Left ventricle myocardium inferior (tissue), 1 donor: ENCODE measurements at places on chromosomes 6 and 20. TPM values are rescaled to one million over a fixed set of nuclear protein-coding genes. Genes with fewer than 3 reads are reported as not detected.

- no peak for DNase-seq
- H3K27me3 ChIP-seq = no peaks in the 10 kb centered on the region
- H3K27ac ChIP-seq = no peak overlapping the region
These were observed 4.7 kb upstream of the TBC1D32 start for GRCh38 chr6:121338956-121339355.

DNA sequence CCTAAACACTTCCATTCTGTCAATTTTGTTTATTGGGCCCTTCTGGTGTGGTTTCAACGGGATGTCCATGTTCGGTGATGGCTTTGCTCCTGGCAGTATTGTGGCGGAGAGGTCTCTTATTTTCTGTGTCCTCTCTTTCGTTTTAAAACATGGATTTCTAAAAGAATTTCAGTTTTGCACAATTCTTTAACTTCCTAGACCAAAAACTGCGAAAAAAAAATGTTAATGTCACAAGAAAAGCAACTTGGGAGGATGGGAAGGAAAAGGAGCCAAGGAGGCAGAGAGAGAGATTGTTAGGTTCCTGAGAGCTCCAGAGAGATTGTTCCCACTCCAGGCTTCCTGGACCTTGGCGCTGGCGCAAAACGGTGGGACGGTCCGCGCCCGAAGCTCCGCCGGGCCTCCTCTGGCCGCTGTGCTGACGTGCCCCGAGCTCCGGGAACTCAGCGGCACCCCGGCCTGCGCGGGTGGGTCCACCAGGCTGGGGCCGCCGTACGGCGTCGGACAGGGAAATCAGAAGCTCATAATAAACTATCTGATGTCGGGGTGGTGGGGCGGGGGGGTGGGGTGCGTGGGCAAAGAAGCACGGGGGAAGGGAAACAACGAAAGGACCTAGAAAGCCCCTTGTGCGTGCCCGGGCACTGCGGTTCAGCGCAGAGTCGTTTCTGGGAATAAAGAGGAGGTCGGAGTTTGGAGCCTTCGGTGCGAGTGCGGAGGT, 951 bp upstream of the OLIG3 start:
- H3K27ac ChIP-seq = no peak overlapping the region
- no peak for DNase-seq
- peaks cover 45% of the 10 kb centered on the region for H3K4me1 ChIP-seq
- H3K4me3 ChIP-seq = no peak overlapping the region

GRCh38 chr20:58482416-58482815, 32.8 kb downstream of the APCDD1L start:
- no peak overlapping the region for H3K4me3 ChIP-seq
- no peaks in the 10 kb centered on the region for H3K27me3 ChIP-seq
- no peaks in the 10 kb centered on the region for H3K36me3 ChIP-seq
- H3K27ac ChIP-seq = no peak overlapping the region
- H3K4me1 ChIP-seq = no peaks in the 10 kb centered on the region
- no peak for DNase-seq

DNA sequence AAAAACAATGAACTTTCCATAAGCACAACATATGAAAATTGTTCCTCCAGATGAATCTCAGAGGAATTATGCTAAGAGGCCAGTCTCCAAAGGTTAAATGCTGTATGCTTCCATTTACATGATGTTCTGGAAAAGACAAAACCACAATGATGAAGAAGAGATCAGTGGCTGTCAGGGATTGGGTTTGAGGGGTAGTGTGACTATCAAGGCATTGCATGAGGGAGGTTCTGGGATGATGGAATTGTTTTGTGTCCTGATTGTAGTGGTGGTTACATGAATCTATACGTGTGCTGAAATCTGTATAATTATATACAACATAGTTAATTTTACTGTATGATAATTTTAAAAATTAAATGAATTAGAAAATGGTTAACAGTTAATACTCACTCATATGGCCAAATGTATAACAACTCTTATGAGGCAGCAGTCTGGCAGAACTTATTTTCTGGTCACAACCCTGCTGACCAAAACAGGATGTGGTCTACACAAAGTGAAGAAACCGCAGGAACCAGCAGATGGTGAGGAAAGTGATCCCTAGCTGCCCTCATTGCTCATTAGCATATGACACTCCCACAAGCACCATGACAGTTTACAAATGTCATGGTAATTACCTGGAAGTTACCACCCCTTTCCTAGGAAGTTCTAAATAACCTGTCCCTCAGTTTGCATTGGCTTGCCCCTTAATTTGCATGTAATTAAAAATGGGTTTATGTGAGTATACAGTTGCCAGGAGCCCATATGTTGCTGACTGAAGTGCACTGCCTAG, 31.9 kb downstream of the NSFL1C start:
- H3K36me3 ChIP-seq = peaks cover under 1% of the 10 kb centered on the region
- no peaks in the 10 kb centered on the region for H3K4me1 ChIP-seq
- no peak overlapping the region for H3K27ac ChIP-seq
- DNase-seq = no peak

- peaks cover 5% of the 10 kb centered on the region for H3K4me1 ChIP-seq
- DNase-seq = no peak
- no peak overlapping the region for H3K4me3 ChIP-seq
These were observed 32.5 kb upstream of the MCUR1 start for GRCh38 chr6:13846841-13847240.

DNA sequence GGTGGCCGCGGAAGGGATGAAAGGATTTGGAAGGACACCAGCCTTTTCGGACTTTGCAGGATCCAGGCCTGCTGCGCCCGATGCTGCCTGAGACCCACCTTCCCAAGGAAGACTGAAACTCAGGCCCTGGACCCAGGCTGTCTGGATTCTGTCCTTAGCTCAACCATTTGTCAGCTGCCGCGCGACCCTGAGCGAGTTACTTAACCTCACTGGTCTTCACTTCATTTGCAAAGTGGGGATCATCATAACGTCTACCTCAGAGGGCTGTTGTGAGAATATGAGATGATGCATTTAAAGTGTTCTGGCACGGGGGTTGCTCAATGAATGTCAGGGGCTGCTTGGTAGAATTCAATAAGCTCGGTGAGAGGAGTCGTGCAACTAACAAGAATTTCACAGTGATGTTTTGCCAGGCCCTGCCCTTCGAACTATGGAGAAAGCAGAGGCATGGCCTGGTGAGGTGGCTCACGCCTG, 104.2 kb upstream of the PRDM1 start:
- H3K36me3 ChIP-seq = no peaks in the 10 kb centered on the region
- peaks cover 83% of the 10 kb centered on the region for H3K27me3 ChIP-seq
- peaks cover 22% of the 10 kb centered on the region for H3K4me1 ChIP-seq

GRCh38 chr6:34235307-34236130, 1.2 kb upstream of the HMGA1 start:
- H3K27me3 ChIP-seq = no peaks in the 10 kb centered on the region
- peak overlapping the region; percentile 91 for H3K4me3 ChIP-seq
- H3K4me1 ChIP-seq = peaks cover 27% of the 10 kb centered on the region
- peak overlapping the region; percentile 88 for H3K27ac ChIP-seq
- H3K36me3 ChIP-seq = no peaks in the 10 kb centered on the region

DNA sequence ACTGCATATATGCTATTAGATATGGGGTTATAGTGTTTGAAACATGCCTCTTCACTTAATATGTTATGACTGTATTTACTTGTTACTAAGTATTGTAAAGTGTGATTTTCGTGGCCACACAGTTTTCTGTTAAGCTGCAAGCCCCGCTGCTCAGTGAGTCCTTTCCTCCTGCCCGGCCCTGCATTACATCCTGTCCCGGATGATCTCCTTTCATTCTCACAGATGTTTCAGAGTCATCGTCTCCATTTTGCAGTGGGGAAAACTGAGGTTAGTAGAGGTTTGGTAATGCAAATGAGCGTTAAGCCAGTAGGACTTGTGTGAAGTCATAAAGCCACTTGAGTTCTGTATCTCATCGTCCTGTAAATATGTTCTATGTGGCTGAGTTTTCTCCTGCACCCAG, 155.5 kb downstream of the CFAP61 start:
- H3K4me1 ChIP-seq = peaks cover 55% of the 10 kb centered on the region
- H3K36me3 ChIP-seq = no peaks in the 10 kb centered on the region
- DNase-seq = no peak
- H3K4me3 ChIP-seq = no peak overlapping the region

- no peaks in the 10 kb centered on the region for H3K36me3 ChIP-seq
- DNase-seq = peak; percentile 13
- no peaks in the 10 kb centered on the region for H3K27me3 ChIP-seq
- no peak overlapping the region for H3K4me3 ChIP-seq
- H3K4me1 ChIP-seq = peaks cover 50% of the 10 kb centered on the region
- peak overlapping the region; percentile 84 for H3K27ac ChIP-seq
These were observed 89.6 kb downstream of the CEBPB start for GRCh38 chr20:50279988-50280850.

GRCh38 chr6:161261325-161261724, 12.5 kb downstream of the AGPAT4 start:
- no peak for DNase-seq
- H3K36me3 ChIP-seq = no peaks in the 10 kb centered on the region
- no peak overlapping the region for H3K27ac ChIP-seq
- no peak overlapping the region for H3K4me3 ChIP-seq

DNA sequence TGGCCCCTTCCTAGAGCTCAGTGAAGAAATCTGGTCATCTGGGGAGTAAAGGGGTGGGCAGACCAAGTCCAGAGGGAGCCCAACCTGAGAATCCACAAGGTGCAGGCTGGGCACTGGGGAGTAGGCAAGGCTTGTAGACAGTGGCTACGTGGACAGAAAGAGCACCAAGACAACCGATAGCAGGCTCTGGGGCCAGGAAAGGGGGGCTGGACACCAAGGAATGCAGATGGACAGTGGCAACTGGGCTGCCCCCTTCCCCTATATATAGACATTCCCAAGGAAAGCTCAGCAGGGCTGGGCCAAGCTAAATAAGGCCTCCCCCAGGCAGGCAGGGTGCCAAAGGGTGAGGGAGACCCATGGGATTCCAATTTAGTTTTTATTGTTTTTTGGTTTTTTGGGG, 1.5 kb upstream of the TNNC2 start:
- H3K27me3 ChIP-seq = peaks cover 12% of the 10 kb centered on the region
- H3K4me3 ChIP-seq = no peak overlapping the region
- H3K4me1 ChIP-seq = peaks cover 37% of the 10 kb centered on the region
- DNase-seq = no peak
- peak overlapping the region; percentile 33 for H3K27ac ChIP-seq

The LIN28B gene
- not detected for total RNA-seq

GRCh38 chr6:81777586-81778268, 25.2 kb upstream of the TENT5A start:
- no peak overlapping the region for H3K4me3 ChIP-seq
- H3K27ac ChIP-seq = no peak overlapping the region
- no peaks in the 10 kb centered on the region for H3K27me3 ChIP-seq
- H3K36me3 ChIP-seq = no peaks in the 10 kb centered on the region
- no peak for DNase-seq

- H3K36me3 ChIP-seq = no peaks in the 10 kb centered on the region
- H3K27ac ChIP-seq = no peak overlapping the region
- no peak overlapping the region for H3K4me3 ChIP-seq
These were observed 155.3 kb downstream of the EYA4 start for GRCh38 chr6:133396233-133396983.

The SKIC2 gene
- total RNA-seq = 32.9 TPM

DNA sequence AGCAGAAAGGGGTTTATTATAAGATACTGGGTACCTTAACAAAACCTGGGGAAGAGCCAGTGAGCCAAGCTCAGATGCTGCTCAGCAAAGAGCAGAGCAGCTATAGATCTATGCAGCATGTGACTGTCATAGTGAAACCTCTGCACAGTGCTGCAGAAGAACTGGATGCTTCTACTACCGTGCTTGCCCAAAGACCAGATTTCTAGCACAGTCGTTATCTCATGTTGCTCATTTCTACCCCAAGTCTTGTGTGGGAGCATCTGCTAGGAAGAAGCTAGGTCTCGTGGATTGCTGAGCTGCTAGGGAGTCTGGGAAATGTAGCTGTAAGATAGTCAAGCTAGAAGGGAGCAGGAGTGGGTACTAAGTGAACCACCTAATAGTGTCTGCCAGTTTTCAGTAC, 31.7 kb upstream of the GNRH2 start:
- DNase-seq = no peak
- no peaks in the 10 kb centered on the region for H3K4me1 ChIP-seq
- no peaks in the 10 kb centered on the region for H3K27me3 ChIP-seq

The CCN6 gene
- total RNA-seq = not detected

- no peaks in the 10 kb centered on the region for H3K36me3 ChIP-seq
- H3K4me3 ChIP-seq = no peak overlapping the region
- H3K27ac ChIP-seq = peak overlapping the region; percentile 44
- no peaks in the 10 kb centered on the region for H3K27me3 ChIP-seq
- peaks cover 31% of the 10 kb centered on the region for H3K4me1 ChIP-seq
- DNase-seq = no peak
These were observed 29.9 kb downstream of the ABHD12 start for GRCh38 chr20:25360631-25361286.

DNA sequence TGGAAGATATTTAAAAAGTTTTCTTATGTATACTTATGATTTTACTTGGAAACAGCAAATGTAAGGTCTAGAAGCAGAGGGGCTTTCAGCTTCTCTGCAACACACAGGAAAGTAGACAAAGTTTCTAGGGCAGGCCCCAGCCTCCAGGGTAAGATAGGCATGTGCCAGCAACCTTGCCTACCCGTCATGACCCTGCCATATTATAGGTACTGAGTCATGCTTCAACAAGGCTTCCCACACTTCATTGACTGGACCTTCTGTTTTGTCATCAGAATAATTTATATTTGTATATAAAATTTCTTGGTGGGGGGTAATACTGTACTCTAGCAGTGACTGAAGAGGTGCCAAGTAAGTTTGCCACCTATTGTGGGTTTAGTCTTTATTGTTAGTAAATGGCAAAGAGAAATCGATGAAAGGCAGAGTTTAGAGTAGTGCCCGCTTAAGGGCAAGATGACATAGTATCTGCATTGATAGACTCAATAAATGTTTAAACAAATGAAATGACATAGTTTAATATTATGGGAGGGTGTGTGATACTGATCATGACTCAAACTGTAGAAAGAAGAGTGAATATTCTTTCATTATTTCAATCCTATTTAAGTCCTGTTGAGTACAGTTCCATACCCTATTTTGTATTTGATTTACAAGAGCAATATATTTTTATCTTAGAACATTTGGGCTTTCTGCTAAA, 95.6 kb downstream of the JARID2 start:
- no peak for DNase-seq
- H3K27ac ChIP-seq = no peak overlapping the region
- H3K4me3 ChIP-seq = no peak overlapping the region
- H3K27me3 ChIP-seq = no peaks in the 10 kb centered on the region

- peaks cover 13% of the 10 kb centered on the region for H3K4me1 ChIP-seq
- H3K27ac ChIP-seq = no peak overlapping the region
- no peaks in the 10 kb centered on the region for H3K36me3 ChIP-seq
- H3K4me3 ChIP-seq = no peak overlapping the region
- no peak for DNase-seq
These were observed 340.0 kb downstream of the ADGRB3 start for GRCh38 chr6:68975064-68975463.

GRCh38 chr6:52491203-52492069, 71.3 kb downstream of the EFHC1 start:
- H3K36me3 ChIP-seq = peaks cover 7% of the 10 kb centered on the region
- peaks cover 4% of the 10 kb centered on the region for H3K4me1 ChIP-seq
- H3K4me3 ChIP-seq = no peak overlapping the region
- H3K27me3 ChIP-seq = no peaks in the 10 kb centered on the region
- H3K27ac ChIP-seq = no peak overlapping the region
- no peak for DNase-seq

The CENPQ gene
- 6.0 TPM for total RNA-seq

DNA sequence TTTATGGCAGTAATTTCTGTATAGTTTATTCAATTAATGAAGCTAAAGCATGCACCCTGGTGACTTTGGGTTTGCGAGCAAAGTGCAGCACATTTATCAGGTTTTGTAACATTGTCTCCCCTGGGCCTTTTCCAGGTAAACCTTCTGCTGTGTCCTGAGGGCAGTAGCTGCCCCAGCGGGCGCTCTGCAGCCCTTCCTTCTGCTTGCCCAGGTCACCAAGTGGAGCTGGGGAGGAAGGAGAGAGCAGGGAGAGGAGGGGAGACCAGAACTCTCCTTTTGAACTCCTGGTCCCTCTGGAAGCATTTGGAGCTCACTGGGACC, 145.6 kb downstream of the DLL1 start:
- no peak overlapping the region for H3K4me3 ChIP-seq
- H3K4me1 ChIP-seq = peaks cover 17% of the 10 kb centered on the region
- peaks cover 2% of the 10 kb centered on the region for H3K27me3 ChIP-seq
- no peaks in the 10 kb centered on the region for H3K36me3 ChIP-seq
- H3K27ac ChIP-seq = no peak overlapping the region
